ENCODE measurements at places on chromosomes 2 and 18. TPM values are rescaled to one million over a fixed set of nuclear protein-coding genes. Genes with fewer than 3 reads are reported as not detected.

Gene BBS5
- total RNA-seq: 0.83 TPM

Gene SLC39A10
- total RNA-seq: 156 TPM

GRCh38 chr2:209642146-209642820 lies 129.3 kb upstream of the UNC80 start:
- no peaks in the 10 kb centered on the region for H3K4me1 ChIP-seq
- no peak overlapping the region for H3K4me3 ChIP-seq
- H3K36me3 ChIP-seq: no peaks in the 10 kb centered on the region
- no peak for DNase-seq
- no peaks in the 10 kb centered on the region for H3K27me3 ChIP-seq

- peaks cover 13% of the 10 kb centered on the region for H3K4me1 ChIP-seq
- H3K27ac ChIP-seq: no peak overlapping the region
- no peaks in the 10 kb centered on the region for H3K36me3 ChIP-seq
- H3K4me3 ChIP-seq: no peak overlapping the region
- H3K27me3 ChIP-seq: no peaks in the 10 kb centered on the region
Observed at GRCh38 chr2:170340693-170341068, 162.7 kb downstream of the MYO3B start.

DNA sequence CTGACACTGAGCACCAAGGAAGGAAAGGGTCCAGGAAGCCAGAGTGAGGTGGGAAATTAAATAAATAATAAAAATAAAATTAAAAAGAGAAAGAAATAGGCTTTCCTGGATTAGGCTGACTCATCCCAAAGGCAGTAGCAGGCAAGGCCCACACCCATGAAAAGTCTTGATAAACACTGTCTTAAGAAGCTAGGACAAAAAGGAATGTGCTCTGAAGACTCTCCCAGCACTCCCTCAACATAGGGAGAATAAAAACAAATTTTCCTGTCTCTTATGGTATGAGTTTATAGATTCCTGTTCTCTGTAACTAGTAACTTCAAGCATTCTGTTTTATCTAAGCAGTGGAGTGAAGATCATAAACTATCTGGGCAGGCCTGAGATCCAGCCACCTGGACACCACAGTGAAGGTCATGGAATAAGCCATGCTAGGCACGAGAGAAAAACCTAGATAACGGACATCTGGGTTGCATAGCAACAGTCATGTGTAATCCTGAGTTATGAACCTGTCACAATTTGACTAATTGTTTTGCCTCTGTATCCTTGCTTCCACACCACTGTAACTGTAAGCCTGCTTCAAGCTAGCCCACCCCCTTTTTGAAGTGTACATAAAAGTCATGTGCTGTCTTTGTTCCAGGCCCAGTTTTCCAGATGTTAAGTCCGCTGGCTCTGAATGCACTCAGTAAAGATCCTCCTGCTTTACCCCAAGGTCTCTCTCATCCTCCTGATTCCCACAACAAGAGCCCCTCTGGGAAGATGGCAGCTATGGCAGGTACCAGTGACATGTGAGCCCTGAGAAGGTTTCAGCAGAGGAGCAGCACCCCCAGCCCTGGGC lies 107.8 kb downstream of the NDUFA10 start:
- H3K27me3 ChIP-seq: no peaks in the 10 kb centered on the region
- H3K27ac ChIP-seq: no peak overlapping the region
- peak; percentile 12 for DNase-seq
- H3K4me3 ChIP-seq: no peak overlapping the region
- H3K4me1 ChIP-seq: no peaks in the 10 kb centered on the region

DNA sequence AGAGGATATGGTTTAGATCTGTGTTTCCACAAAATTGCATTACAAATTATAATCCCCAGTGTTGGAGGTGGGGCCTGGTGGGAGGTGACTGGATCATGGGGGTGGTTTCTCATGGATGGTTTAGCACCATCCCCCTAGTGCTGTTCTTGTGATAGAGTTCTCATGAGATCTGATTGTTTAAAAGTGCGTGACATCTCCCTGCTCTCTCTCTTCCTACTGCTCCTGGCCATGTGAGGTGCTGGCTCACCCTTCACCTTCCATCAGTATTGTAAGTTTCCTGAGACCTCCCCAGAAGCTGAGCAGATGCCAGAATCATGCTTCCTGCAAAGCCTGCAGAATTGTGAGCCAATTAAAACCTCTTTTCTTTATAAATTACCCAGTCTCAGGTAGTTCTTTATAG lies 33.1 kb downstream of the LHCGR start:
- no peak for DNase-seq
- no peaks in the 10 kb centered on the region for H3K27me3 ChIP-seq
- no peaks in the 10 kb centered on the region for H3K4me1 ChIP-seq
- H3K27ac ChIP-seq: no peak overlapping the region
- H3K4me3 ChIP-seq: no peak overlapping the region
- no peaks in the 10 kb centered on the region for H3K36me3 ChIP-seq

DNA sequence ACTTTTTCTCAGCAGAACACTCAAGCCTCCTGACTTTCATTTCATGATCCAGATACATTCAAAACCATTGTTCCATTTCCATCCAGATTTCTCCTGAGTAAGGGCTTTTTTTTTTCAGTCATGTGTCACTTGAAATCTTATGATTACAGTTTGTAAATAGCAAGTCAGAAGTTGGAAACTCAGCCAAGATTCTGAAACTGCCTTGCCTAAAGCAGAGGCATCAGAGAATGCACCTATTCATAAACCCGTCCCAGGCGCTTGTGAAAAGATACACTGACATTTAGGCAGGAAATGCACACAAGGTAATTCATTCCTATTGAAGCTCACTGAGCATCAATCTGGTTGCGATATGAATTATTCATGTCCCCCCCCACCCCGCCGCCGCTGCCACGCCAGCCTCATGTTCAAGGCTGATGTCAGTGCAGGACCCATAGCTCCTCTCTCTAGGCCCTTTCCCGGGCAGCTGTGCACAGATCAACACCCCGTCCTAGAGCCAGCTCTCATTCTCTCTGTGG lies 30.4 kb upstream of the MGAT4A start:
- no peak for DNase-seq
- no peaks in the 10 kb centered on the region for H3K27me3 ChIP-seq
- H3K27ac ChIP-seq: no peak overlapping the region
- no peaks in the 10 kb centered on the region for H3K36me3 ChIP-seq
- no peak overlapping the region for H3K4me3 ChIP-seq

DNA sequence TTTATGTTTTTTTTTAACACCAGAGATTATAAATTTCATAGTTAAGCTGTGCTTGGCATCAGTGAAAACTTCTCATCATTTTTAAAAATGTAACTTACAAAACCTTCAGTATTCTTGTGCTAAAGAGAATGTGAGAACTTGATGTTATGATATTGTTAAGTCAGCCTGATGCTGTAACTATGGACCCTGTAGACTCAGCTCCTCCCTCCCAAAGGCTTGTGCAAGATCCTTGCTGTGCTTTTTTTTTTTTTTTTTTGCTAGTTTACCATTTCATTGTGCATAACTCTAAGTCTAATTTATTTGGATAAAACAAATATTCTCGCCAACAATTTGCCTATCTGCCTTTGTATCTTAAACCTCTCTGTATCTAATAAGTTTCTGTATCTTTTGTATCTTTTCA lies 12.9 kb upstream of the TFPI start:
- peaks cover 7% of the 10 kb centered on the region for H3K36me3 ChIP-seq
- H3K27me3 ChIP-seq: no peaks in the 10 kb centered on the region
- no peak overlapping the region for H3K4me3 ChIP-seq

DNA sequence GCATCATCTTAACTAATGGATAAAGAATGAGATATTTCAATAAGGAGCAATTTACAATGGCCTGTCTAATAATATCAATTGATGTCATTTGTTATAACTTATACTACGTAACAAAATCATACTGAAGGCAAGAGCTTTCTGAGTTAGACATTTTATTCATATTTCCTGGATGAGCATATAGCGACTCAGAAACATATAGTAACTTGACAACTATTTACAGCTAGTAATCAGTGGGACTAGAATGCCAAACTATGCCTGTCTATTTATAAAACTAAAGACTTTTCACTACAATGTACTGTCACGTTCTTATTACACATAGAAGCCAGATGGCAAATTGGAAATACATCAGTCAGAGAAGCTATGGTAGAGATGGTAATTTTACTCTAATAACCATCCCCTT lies 766.2 kb upstream of the TMEFF2 start:
- no peaks in the 10 kb centered on the region for H3K27me3 ChIP-seq
- no peak overlapping the region for H3K27ac ChIP-seq
- no peak for DNase-seq
- H3K36me3 ChIP-seq: no peaks in the 10 kb centered on the region
- H3K4me3 ChIP-seq: no peak overlapping the region
- H3K4me1 ChIP-seq: no peaks in the 10 kb centered on the region

GRCh38 chr2:62817995-62818713 lies 112.6 kb downstream of the EHBP1 start:
- DNase-seq: no peak
- no peaks in the 10 kb centered on the region for H3K27me3 ChIP-seq
- H3K27ac ChIP-seq: no peak overlapping the region
- H3K36me3 ChIP-seq: no peaks in the 10 kb centered on the region

DNA sequence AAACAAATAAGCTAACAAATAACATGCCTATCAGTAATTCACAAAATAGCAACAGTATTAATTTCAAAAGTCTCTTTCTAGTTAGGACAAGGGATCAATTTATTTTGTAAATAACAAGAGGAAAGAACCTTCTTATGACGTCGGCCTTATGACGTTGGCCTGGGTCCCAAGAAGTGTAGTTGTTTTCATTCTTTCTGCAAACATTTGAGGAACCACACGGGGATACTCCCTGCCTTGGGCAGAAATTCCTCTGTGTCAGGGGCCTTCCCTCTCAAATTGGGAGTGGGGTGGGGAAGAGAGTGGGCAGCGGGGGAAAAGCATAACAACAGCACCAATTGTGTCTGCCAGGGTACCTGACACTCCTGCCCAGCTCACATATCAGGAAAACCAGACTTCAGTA lies 1.3 kb downstream of the CCDC68 start:
- no peak overlapping the region for H3K27ac ChIP-seq
- H3K27me3 ChIP-seq: no peaks in the 10 kb centered on the region
- H3K4me1 ChIP-seq: no peaks in the 10 kb centered on the region
- H3K4me3 ChIP-seq: no peak overlapping the region

DNA sequence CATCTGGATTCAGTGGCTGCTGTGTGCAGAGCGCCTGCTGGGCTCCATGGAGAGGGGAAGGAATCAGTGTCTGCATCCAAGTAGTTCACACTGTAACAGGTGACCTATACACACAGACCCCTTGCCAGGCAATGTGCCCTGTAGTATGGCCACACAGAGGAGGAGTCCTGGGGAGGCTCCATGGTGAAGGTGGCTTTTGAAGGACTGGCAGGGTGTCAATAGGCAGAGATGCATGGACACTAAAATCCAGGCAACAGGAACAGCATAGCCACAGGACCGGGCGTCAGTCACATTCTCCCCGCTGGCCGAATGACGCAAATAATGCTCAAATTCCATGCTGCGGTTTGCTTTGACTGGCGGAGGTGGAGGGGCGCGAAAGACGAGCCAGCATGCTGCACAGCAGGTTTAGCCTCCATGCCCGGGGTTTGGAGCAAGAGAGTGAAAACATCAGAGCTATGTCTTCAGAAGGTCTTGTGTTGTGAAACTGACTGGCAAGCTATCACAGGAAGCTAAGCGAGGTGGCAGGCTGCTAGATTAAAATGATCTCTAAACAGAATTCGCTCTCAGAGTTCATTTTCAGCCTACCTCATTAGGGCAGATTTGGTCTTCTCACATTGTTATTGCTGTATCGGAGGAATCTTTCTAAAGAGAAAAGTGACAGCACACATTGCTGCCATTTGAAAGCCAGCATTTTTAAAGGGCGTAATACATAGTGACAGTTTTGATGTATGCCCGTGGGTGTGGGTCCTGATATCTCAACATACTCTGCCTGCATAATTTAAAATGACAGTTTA lies 1.2 kb upstream of the CHMP1B start:
- H3K27ac ChIP-seq: no peak overlapping the region
- 0 out of 3 replicates have a peak, but pooled peaks cover 2% of the 10 kb centered on the region for H3K36me3 ChIP-seq
- H3K4me3 ChIP-seq: peak overlapping the region; percentile 100
- no peaks in the 10 kb centered on the region for H3K27me3 ChIP-seq
- H3K4me1 ChIP-seq: no peaks in the 10 kb centered on the region

DNA sequence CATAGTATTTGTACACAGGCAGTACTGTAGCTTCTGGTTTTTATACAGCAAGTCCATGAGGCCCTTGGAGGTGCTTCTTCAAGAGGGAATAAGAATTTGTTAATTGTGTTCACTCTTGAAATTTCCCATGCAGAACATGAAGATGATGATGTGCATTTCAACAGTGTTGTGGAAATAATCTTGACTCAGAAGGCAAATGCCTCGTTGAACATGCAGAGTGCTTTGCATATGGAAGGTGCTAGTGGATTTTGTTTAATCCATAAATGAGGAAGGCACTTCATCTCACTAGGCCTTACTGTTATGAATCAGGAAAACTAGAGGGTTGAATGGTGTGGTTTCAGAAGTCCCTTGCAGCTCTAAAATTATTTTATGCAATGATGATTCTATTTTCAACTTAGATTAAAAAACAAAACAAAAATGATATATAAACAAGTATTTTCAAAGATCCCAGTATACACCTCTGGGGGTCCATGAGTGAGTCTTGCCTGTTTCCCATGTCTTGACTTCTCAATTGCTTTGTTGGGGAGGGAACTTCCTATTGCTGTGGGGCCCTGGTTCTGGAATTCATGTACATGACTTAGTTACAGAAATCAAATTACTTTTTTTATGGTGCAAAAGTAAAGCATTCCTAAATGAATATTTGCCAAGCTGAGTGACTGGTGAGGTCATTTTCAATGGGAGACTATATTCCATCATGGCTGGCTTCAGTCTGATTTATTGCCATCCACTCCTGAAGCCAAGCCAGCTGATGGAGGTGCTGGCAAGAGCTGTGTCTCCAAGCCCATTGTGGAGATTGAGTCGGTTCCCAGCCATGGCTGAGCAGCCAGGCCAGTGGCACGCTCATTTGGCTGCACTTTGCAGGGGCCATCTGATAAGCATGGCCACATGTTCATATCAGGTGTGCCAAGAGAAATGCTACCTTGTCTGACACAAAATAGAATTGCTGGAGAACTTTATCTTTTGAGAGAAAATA lies 56.5 kb downstream of the MGAT5 start:
- no peak for DNase-seq
- H3K27me3 ChIP-seq: no peaks in the 10 kb centered on the region
- H3K27ac ChIP-seq: no peak overlapping the region
- H3K36me3 ChIP-seq: peaks cover 4% of the 10 kb centered on the region

- H3K4me1 ChIP-seq: no peaks in the 10 kb centered on the region
- no peak overlapping the region for H3K27ac ChIP-seq
- no peaks in the 10 kb centered on the region for H3K36me3 ChIP-seq
- H3K27me3 ChIP-seq: no peaks in the 10 kb centered on the region
- no peak overlapping the region for H3K4me3 ChIP-seq
Observed at GRCh38 chr2:187349326-187349944, 98.6 kb downstream of the CALCRL start.

DNA sequence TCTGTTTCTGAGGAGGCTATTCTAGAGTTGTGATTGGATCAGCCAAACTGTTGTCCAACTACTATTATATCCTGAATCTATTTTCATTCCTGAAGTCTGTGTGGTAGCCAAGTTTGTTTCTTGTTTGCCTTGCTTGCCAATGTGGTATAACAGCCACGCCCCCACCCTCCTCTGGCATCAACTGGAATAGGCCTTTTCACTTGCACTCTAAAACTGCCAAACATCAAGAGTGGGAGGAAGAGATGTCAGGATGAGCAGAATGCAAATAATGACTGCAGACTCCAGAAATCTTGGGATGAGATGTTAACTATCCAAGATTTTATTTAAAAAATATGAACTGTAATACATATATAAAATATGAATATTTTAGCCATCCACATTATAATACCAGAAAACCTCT lies 246.1 kb downstream of the NRXN1 start:
- no peaks in the 10 kb centered on the region for H3K4me1 ChIP-seq
- no peaks in the 10 kb centered on the region for H3K27me3 ChIP-seq
- H3K27ac ChIP-seq: no peak overlapping the region
- no peak overlapping the region for H3K4me3 ChIP-seq
- no peaks in the 10 kb centered on the region for H3K36me3 ChIP-seq

- no peaks in the 10 kb centered on the region for H3K27me3 ChIP-seq
- H3K36me3 ChIP-seq: no peaks in the 10 kb centered on the region
- no peaks in the 10 kb centered on the region for H3K4me1 ChIP-seq
- DNase-seq: no peak
Observed at GRCh38 chr2:75602724-75603342, 42.1 kb upstream of the EVA1A start.

Data from H9 (cell line).